Activated naive CD8-positive, alpha-beta T cell treated with anti-CD3 and anti-CD28 coated beads, Interleukin-2, amount 10 ng/mL, durations not matched to agents 7 days and 5 days (primary cell): ENCODE measurements at places on chromosomes 11 and 22. TPM values are rescaled to one million over a fixed set of nuclear protein-coding genes. Genes with fewer than 3 reads are reported as not detected.

DNA sequence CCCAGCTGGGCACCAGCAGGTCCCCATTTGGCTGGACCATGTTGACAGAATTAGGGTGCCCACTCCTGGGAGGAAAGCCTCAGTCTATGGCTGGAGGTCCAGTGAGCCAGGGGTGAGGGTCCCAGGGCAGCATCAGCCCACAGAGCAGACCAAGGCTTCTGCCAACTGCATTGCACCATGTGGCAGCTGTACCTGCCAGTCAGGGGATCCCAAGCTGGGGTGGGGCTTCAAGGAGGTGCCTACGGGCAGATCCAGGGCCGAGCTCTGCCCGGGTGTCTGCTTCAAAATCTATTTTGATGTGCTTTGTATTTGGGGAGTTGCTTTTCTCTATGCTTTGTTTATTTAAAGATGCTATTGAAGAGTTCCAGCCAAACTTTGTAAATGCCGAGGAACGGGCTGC lies 10.4 kb downstream of the GP1BB start:
- DNase-seq: no peak

Gene CASP5
- not detected for total RNA-seq

DNA sequence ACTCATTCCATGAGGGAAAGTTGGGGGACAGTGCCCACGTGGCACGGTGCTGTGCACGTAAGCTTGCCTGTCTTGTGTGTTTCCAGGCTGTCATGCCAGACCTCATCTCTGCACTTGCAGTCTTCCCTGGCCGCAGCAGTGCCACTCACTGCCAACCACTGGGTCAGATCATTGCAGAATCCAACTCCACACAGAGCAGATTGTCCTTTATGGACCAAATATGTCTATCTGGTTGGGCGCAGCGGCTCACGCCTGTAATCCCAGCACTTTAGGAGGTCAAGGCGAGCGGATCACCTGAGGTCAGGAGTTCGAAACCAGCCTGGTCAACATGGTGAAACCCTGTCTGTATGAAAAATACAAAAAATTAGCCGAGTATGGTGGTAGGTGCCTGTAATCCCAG lies 4.4 kb upstream of the PPARA start:
- DNase-seq: no peak

DNA sequence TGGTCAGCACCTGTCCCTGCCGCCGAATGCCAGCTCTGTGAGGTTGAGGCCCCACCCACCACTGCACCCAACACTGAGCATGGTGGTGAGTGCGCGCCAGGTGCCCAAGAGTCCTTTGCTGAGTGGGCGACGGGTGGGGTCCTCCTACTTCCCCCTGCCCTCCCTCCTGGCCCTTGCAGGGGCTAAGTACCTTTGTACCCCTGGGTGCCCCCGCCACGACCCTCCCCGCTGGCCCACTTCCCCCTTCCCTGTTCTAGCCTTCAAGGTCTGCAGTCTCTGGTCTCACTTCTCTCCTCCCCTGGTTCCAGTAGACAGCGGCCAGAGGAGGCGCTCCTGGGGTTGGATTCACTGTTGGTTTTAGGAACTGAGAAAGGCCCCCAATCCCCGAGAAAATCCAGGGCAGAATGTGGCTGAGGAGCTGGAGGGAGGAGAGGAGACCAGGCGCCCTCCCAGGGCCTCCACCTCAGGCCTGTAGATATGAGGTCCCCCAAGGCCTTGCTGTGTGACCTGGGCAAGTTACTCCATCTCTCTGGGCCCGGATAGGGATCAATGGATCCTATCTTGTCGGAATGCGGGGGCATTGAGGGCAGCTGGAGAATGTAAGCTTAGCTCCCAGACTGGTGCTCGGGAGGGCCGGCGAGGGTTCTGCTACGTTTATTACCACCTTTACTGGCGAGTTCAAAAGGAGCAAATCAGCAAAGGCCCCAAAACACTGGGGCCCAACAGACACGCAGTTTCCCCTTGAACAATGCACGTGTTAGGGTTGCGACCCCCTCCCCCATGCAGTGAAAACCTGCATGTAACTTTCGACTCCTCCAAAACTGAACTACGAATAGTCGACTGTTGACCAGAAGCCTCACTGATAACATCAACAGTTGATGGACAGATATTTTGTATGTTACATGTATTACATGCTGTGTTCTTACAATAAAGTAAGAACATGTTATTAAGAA lies 31.9 kb upstream of the SMIM38 start:
- no peak for DNase-seq

- no peak for DNase-seq
Observed at GRCh38 chr11:112200252-112200651, 24.9 kb downstream of the BCO2 start.

- DNase-seq: no peak
Observed at GRCh38 chr11:72081821-72082453, 1.3 kb downstream of the LRRC51 start.

- DNase-seq: no peak
Observed at GRCh38 chr22:43628250-43628649, 183.9 kb downstream of the EFCAB6 start.
